ENCODE measurements at places on chromosomes 2 and 18.

GRCh38 chr2:28004086-28004485 lies 113.6 kb downstream of the BABAM2 start:
- DNase-seq: peak; percentile 97

DNA sequence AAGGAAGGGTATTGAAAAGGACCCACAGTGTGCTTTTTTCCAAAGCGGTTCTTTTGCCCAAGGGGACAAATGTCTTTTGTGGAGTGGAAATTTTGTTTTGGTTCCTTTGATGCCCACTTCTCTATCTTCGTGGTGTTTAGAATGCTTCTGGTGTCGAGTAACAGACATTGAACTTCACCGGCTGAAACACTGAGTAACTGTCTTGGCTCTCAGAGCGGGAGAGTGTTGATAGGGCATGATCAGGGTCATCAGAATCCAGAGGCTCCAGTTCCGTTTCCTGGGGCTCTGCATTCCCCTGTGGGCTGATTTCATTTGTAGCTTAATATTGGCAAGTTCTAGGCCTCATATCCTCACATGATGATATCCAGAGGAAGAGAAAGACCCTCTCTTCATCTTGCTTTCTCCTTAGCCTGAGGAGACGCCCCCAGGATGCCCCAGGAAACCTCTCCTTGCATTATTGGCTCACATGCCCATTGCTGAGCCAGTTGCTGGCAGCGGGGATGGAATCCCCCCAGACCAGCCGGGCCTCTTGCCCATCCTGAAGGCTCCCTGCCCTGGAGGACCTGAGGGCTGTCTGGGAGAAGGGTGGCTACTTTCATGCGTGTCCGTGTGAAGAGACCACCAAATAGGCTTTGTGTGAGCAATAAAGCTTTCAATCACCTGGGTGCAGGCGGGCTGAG lies 27.9 kb upstream of the AGFG1 start:
- no peak for DNase-seq

DNA sequence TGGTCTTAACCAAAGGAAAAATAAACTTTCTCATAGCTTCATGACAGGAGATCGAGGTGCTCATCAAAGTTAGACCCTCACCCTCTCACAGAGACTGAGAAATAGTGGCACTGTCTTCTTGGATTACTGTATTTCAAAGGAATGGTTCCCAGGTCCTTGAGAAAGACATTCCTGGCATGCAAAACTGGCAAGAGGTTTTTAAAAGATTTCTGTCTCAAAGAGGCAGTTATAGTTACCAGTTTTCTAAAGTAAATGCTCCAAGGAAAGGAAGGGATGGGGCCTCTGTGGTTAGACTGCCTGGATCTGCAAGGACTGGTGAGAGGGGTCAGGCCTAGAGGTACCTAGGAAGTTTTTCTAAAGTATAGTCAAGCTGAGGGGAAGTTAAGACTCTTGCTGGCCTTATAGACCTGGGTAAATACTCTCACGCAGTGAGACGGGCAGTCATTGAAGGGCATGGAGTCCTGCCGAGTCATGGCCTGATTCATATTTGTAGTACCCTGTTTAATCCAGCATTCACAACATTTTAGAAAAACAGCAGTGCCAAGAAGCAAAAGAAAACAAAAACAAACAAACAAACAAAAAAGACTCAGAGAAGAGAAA lies 226.1 kb downstream of the DOK6 start:
- DNase-seq: peak; percentile 20

DNA sequence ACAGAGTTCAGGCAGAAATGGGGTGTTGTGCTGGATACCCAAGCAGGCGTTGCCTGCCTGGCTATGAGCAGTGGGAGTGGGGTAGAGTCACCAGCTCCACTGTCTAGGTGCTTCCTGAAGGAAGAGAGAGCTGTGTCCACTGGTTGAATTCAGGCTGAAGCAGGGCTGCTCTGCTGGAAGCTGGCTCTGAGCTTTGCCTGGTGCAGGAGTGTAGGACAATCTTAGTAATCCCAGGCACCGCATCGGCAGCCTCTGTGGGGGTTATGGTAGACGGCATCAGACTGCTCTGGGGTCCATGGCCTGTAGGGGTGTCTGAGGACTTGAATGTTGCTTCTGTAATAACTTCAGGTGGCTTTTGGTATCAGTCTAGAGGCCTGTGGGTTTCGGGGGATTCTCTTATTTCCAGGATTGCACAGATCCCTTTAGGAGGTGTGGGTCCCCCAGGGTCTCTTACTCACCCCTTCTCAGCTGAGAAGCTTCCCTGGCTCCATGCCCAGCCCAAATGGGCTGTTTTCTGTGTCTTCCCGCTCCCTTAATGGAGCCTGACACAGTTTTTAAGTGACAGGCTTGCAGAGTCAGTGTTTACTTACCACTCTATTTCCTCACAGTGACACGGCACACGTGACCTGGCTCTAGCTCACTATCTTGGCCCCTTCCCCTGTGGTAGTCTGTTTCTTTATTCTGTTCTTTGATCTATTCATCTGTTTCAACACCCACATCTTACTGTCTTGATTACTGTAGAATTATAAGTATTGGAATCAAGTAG lies 644.3 kb downstream of the CBLN2 start:
- DNase-seq: no peak

DNA sequence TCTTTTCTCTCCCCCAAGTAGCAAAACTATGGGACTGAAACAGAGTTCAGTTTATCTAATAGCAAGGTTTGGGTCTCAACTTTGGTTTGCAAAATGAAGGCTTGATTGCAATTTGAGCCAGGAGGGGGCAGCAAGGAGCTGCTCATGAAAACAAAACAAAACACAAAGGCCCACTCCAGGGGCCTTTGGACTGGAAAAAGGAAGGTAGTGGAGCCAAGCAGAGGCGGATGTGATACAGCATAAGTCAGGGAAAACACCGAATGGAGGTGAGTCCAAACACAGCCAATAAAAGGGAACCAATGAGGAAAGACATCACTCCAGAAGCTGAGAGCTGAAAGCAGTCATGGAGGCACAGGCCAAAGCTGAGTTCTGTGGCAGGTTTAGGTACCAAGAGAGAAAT lies 799.7 kb upstream of the ACVR2A start:
- DNase-seq: peak; percentile 55

- no peak for DNase-seq
These were observed 189.8 kb downstream of the INSIG2 start for GRCh38 chr2:118278046-118278445.

GRCh38 chr2:239934571-239935171 lies 90.5 kb downstream of the NDUFA10 start:
- peak; percentile 20 for DNase-seq

DNA sequence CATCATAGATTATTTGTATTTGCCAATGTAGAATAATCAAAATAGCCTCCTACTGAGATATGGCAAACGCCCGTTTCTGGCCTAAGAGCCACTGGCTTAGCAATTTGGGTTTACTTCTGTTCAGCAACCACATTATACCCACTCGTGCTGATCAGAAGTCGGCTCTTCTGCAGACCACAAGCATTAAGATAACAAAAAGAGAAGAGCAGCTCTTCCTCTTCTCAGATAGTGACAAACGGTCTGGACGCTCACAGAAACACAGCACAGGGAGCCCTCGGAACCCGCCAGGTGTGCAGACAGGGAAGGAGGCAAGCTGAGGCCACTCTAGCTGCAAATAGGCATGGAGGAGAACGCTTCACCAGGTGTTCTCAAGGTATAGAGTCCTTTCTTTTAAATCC lies 164.0 kb downstream of the HDAC4 start:
- no peak for DNase-seq

DNA sequence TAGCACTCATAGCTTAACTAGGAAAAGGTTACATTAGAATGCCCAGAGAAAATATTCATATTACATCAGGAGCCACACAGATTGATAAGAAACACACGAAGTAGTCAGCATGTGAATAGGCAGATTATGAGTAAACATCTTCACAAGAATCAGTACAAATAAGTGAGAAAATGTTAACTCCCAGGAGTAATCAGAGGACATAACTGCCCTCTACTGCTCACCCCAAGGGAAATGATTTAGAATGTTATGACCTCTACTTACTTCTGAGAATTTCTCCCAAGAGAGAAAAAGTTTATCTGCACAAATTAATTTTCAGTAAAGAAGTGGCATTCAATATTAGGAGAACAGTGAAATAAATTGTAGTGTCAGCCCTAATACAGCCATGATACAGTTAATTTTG lies 39.1 kb upstream of the ACKR3 start:
- DNase-seq: peak; percentile 21

- peak; percentile 53 for DNase-seq
These were observed 1.1 kb downstream of the HNRNPLL start for GRCh38 chr2:38601463-38602135.

GRCh38 chr2:100252811-100253698 lies 69.2 kb downstream of the LONRF2 start:
- no peak for DNase-seq

- peak; percentile 37 for DNase-seq
These were observed 360.7 kb upstream of the CWC22 start for GRCh38 chr2:180367815-180368214.
